ENCODE measurements at places on chromosomes 5 and 9.

DNA sequence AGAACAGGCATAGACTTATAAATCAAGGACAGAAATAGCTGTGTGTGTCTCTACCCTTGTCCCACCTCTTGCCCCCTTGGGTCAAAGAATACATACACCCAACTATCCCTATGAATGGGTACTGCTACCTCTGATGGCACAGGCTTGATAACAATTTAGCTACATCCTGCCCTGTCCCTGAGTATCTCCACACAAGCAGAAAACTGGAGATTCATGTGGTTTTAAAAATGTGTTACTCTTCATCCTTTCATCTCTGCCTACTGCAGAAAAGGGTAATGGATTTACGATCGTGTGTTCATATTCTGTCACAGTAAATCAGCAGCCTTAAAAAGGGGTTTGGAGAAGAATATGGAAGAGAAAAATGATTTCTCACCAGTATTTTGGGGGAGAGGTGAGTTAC, 49.2 kb upstream of the NREP start:
- DNase-seq = no peak

DNA sequence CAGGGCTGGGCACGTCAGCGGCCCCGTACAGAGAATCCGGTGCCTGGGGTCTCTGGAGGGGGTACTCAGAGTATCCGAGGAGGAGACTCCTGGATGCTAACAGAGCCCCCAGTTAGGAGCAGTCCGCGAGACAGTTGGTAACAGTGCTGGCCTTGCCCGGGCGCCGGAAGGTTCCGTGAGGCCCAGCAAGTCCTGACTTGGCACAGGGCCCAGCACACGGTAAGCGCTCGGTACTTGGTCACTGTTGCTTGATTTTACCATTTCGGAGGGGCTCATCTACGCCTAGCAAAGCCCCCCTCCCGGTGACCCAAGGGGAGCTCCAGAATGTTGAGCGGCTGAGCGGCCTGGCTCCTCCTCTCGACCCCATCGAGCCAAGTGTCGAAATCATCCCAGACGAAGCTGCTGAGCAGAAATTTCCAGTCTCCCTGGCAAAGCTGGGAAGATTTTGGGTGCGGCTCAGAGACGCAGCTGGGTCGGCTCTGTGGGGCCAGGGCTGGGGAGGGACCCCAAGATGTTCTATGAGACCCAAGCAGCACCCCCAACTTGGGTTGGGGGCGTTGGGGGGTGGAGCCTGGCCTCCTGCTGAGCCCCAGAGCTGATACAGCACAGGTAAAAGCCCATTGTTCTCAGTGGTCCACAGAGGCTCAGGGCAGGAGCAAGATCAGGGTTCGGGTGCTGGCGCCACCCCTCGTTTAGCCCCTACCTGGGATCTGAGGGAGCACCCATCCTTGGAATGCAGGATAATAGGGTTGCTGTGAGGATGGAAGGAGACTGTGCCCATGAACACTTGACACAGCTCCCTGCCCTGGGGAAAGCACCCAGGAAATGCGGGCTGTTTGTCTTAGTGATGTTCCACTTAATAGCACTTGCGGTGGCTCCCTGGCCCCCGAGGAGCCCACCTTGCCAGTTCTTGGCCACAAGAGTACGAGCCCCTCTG, 137.2 kb downstream of the C9orf50 start:
- no peak for DNase-seq

GRCh38 chr9:95005278-95006143, 279.0 kb downstream of the AOPEP start:
- DNase-seq = no peak

- no peak for DNase-seq
Measured at GRCh38 chr9:92360083-92360482, 34.3 kb downstream of the CENPP start.

- no peak for DNase-seq
Measured at GRCh38 chr9:132288361-132288760, 66.4 kb downstream of the SETX start.

- no peak for DNase-seq
Measured at GRCh38 chr5:126965061-126965475, 65.3 kb downstream of the MARCHF3 start.

GRCh38 chr9:134514503-134514902, 127.1 kb upstream of the COL5A1 start:
- no peak for DNase-seq

DNA sequence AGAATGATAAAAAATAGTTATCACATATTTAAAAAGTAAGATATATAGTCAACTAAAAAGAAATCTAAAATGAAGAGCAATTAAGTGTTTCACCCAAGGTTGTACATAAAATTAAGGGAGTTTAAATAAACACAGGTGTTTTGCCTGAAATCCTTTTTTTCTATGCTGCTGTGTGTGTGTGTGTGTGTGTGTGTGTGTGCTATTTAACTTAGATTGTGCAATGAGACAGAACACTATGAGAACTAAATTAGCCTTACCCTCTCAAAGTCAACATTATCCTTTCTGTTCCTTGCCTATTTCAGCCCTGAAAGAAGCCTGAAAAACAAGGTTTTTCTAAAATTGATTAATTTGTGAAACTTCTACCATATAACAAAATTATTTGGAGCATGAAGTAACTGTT, 516.2 kb downstream of the ELAVL2 start:
- DNase-seq = no peak

DNA sequence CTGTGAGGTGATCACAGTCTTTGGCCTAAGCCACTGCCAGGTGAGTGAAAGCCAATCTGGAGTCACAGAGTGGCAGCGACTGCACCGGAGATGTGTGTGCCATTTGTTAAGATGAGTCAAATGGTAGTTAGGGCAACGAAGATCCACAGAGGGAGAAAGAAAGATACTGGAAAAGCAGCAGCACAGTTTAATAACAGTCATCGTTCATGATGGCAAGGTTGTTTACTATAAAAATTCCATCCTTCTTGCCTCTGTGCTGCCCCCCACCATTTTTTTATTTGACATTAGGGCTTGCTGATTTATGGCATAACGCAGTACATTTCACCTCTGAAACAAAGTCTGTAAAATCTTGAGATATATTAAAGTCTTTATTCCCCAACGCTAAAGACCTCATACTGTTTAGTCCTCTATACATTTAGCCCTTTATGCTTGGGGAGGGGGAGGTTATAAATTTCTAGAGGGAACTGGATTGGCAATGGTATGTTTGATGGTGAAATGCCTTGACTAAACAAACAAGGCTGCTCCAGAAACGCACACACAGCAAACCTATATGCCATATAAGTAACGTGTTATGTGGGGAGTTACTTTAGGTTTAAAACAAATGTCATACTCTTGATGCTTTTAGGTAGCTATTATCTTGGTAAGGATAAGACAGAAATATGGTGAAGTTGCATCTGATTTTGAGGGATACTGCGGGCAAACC, 55.8 kb upstream of the ABL1 start:
- DNase-seq = no peak

DNA sequence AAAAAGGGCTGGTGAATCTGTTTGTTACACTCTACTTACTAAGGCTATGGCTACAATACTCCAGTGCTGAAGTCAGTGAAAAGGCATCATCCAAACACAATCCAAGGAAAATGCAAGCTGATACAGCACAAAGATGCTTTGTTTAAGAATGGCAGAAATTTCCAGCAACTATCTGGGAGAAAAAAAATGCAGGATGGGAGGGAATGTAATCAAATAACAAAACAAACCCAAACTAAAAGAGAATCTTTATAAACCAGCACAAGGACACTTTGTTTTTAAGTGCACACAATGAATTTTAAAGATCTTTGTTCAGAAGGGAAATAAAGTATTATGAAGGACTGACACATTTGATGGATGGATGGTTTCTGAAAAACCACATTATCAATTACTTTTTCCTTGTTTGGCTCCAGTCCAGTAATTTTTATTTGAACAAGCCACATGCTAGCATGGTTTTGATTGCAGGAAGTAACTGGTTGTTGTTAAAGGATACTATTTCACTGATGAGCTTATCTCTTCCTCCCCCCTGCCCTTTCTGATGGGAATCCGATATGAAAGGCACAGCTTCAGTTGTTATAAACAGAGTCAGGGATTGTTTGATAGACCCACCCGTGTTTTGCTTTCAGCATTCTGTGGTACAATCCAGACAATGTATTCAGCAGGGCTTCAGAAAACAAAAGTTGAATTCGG, 12.1 kb upstream of the TLE4 start:
- DNase-seq = no peak

DNA sequence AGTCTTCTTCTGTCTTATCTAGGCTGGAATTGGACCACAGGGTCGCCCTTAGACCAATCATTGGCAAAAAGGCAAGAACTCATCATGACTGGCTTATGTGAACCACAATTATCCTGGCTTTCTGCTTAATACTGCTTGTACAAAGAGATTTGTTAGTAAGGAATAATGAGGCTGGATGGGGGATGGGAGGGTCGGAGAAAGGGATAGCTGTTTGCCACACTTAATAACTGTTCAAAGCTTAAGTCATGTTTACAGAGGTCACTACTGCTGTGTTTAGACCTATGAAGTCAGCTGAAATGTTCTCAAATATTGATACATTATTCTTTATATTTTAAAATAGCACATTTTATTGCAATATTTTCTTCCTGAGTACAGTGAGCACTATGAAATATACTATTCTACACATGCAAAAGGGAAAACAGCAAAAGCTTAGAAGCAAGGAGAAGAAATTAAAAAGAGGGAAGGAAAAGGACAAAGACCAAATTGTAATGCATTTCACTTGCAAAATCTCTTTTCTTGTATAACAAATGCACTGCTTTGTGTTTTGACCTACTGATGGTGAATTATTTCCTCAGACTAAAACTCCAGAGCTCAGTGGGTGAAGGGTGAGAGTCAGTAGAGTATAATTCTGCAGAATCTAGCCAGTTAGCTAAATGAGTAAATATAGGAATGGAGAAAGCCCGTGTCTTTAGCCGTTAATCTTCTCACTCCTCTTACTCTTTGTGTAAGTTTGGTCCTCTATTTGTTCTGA, 404.9 kb upstream of the ZNF608 start:
- DNase-seq = no peak

DNA sequence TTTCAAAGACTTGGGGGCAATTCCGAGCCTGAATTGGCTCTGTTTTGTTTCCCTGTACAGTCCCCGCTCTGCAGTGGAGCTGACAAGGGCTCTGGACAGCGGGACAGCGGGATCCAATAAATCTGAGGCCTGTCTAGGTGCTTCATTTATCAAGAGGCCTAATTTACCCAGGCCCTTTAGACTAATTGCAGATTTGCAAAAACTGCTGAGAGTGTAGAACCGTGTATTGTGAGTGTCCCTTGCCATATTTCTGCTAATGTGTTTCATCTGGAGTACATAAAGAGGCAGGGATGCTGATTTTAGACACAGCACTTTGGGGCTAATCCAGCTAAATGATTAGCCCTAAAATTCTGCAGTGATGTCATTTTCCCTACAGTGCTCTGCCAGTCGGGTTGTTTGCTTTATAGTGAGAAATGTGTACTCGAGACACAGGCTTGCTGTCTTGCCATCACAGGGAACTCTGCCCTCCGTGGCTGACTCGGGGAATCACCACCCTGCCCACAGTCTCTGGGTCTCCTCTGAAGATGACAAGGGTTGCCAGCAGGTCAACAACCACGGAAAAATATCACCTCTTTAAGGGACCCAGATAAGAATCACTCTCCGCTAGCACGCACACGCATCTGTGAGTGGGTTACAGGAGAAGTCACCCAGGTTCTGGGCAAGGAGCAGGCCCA, 592.0 kb downstream of the BNC2 start:
- no peak for DNase-seq

- DNase-seq = no peak
Measured at GRCh38 chr5:170380361-170380951, 8.7 kb downstream of the KCNMB1 start.

DNA sequence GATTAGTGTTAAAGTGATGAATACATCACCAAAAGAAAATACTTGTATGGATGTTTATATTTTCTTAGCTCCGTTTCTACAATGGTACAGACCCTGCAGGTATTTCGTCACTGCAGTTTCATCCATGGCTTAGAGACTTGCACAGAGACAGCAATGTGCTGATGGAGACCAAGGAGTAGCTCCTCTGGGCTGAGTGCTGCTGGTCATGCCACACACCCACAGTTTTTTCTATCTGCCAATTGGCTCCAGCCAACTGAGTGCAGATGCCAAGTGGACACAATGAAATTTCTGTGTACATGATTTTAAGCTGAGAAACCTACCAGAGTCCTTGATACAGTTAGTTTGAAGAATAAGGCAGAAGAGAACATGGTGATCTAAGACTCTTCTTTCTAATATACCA, 145.9 kb upstream of the ADCY2 start:
- DNase-seq = no peak

DNA sequence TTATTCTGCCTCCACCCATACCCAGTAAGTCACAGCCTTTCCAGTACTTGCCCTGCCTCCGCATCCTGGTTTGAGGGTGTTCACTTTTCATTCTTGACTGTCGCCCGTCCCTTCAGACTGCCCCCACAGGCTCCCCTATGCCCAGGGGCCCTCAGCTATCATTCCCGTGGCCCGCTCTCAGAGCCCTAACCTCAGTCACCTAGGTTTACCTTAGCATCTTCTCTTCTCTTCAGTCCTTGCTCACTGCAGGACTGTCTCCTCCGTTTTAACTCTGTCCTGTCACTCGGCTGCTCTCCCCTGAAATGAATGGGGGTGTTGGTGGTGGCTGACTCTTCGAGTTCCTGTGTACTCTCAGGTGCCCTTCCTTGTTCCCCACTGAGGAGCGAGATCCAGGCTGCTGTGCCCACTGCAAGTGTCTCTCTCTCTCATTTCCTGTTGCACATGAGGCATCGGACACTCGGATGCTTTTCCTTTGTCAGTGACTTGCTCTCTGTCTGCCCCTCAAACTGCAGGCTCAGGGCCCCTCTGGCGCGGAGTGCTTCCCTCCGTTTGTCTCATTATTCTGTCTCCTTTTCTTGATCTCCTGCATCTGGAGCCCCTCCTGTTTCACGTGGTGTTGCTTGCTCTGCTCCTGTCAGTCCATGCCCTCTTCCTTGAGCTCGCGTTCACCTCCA, 89.8 kb downstream of the CACNA1B start:
- DNase-seq = no peak

- no peak for DNase-seq
Measured at GRCh38 chr5:154967421-154968024, 26.6 kb downstream of the MRPL22 start.

DNA sequence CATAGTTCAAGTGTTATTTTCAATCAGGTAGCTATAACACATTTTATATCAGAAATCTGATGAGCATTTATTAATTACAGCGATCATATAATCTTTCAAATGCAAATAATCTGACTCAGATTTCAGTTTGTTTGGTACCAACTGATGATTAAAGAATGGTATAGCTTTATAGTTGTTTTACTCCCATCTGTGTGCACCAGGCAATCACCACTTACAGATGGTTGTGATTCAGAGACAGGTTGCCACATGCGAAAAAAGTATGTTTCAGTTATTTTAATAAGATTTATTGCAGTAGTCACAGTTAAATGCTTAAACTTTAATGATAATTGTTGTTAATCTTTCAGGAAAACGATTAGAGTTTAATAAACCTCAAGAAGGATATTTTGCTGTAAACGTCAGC, 155.1 kb upstream of the ARRDC3 start:
- no peak for DNase-seq
